ENCODE measurements at places on chromosomes 6 and 20.
A peak's percentile ranks its signal among the peaks of the same experiment; 100 is the strongest.

- no peak for DNase-seq
Measured at GRCh38 chr20:10551732-10552724, 116.9 kb downstream of the SLX4IP start.

DNA sequence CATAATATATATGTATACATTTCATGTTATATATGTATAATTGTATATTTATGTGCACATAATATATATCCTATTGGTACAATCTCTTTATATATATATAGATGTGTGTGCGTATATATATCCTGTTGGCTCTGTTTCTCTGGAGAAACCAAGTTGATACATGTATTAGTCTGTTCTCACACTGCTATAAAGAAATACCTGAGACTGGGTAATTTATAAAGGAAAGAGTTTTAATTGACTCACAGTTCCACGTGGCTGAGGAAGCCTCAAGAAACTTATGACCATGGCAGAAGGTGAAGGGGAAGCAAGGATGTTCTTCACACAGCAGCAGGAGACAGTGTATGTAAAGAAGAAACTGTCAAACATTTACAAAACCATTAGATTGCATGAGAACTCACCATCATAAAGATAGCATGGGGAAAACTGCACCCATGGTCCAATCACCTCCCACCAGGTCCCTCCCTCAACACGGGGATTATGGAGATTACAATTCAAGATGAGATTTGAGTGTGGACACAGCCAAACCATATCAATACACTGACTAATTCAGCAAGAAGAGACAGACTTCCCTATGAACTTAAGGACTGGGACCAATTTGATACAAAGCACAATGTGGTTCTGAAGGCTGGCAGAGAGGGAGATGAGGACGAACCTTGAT lies 14.0 kb downstream of the CST3 start:
- DNase-seq, result no peak

GRCh38 chr6:23704479-23705052 lies 421.4 kb upstream of the NRSN1 start:
- no peak for DNase-seq

DNA sequence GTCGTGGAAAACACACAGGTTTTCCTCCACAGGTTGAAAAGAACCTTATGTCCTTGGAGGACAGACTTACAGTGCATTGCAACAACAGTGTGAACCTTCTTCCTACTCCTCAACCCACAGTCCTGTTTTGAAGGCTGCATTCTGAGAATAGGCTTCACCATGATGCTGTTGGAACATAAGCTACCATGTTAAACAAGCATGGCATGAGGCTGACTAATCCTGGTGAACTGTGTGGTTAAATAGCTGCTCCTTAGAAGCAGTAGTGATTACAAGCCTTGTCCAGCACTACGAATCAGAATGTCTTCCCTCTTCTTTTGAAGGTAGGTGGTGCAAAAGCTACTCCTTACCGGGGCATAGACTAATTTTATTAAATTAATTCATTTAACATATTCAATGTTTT lies 368.5 kb upstream of the EPHA7 start:
- DNase-seq, result no peak

DNA sequence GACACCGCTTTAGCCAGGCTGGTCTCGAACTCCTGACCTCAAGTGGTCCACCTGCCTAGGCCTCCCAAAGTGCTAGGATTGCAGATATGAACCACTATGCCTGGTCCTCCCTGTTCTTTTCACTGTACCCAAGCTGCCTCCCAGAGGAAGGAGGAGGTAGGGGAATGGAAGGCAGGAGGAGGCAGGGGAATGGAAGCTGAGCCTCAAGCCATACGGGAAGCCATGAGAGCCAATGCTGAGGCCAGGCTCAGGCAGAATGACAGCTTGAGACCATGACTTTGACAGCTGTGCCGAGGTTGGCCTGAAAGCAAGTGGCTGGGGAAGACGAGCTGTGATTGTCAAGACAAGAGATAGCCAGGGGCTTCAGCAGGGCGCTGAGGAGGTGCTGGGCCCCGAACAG lies 13.6 kb upstream of the ZNF335 start:
- no peak for DNase-seq

GRCh38 chr6:12715437-12715836 lies 1.1 kb upstream of the PHACTR1 start:
- DNase-seq, result no peak

DNA sequence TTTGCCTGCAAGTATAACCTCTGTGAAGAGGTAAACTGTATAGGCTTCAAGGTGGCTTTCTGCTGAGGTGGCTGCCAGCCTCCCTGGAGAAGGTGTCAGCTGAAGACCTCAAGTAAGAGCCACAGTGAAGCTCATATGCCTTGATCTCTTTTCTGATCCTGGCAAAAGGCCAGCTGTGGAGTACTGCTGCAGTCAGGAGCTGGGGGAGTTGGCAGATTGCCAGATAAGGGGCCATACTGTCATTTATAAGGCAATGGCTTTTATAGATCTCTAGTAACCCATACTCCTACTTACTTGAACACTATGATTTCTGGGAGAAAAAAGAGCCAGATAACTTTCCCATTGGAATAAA lies 8.8 kb upstream of the CEP85L start:
- peak; percentile 66 for DNase-seq
